ENCODE measurements at places on chromosomes 7 and 10.

GRCh38 chr7:101681170-101682007 is 52.3 kb upstream of the MYL10 start:
- no peak for DNase-seq

DNA sequence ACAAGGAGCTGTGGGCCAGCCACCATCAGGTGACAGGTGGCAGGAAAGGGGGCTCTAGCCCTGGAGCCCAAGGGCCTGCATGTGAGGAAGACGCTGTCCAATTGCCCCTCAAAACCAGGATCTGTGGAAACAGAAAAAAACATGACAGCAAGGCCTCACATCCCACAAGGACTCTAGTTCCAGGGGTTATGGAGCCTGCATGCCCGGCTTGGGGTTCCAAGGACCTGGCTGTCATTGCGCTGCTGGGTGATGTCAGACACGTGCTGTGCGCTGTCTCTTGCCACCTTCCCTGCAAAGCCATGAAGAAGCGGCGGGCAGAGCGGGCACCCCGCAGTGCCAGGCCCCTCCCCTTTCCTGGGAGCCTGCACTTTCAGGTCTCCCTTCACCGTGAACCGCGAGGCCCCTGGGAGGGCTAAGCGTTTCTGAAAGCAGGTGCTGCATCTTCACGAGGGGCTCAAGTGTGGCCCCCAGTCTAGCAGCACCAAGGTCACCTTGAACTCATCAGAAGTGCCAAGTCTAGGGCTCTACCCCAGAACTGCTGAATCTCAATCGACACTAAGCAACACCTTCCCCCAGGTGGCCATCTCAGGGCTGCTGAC is 15.1 kb upstream of the CRYGN start:
- no peak for DNase-seq

DNA sequence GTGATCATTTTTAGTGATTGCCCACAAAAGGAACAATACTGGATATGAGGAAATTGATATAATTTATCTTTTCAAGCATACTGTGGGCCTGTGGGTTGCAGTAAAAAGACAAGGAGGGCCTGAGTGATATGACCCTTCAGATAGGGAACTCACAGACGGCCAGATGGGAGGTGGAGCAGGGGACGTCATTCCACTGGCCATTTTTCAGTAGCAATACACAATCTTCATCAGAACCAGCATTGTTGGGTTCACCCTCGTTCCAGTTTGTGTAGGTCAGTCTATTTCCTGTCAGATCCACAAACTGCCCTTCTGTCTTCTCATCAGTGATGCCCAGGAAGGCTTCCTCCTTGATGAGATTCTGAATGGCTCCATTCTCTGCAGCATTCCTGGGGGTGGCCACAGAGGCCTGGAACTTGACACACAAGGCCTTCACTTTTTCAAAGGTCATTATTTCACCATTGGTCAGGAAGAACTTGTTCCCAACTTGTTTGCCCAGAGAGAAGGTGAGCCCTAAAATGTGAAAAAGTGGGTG is 4.5 kb downstream of the MBL2 start:
- DNase-seq, result no peak

DNA sequence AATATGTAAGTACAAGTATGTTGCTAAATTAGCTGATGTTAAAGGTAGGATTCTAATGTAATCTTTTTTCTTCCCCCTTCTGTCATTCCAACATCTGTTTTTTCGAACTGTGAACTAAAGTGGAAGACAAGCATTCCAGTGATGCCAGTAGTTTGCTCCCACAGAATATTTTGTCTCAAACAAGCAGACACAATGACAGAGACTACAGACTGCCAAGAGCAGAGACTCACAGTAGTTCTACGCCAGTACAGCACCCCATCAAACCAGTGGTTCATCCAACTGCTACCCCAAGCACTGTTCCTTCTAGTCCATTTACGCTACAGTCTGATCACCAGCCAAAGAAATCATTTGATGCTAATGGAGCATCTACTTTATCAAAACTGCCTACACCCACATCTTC is 62.7 kb downstream of the WAC start:
- DNase-seq, result no peak

- no peak for DNase-seq
Measured at GRCh38 chr7:77442636-77443035, 26.5 kb upstream of the GSAP start.

DNA sequence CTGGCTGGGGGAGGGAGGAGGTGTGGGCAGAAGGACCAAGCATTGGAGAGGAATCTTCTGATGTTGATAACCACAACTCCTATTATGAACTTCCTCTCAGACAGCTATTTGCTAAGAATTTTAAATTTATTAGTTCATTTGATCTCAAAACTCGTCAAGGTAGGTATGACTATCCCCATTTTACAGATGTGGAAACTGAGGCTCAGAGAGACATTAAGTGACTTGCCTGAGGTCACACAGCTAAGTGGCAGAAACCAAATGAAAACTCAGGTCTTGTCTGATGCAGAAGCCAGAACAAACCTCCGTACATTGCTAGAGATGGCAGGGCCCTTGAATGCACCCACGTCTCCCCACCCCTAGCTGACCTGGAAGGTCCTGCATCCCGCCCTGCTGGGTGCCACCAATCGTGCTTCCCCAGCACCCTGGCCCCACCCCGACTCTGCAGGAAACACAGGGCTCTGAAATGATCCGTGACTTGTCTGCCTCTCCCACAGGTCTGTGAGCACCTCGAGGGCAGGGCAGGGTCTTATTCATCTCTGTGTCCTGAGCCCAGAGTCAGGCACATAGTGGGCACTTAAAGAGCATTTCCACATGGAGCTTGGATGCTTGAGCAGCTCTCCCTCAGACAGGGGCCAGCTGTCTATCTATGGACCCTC is 5.6 kb upstream of the PALD1 start:
- DNase-seq, result no peak

DNA sequence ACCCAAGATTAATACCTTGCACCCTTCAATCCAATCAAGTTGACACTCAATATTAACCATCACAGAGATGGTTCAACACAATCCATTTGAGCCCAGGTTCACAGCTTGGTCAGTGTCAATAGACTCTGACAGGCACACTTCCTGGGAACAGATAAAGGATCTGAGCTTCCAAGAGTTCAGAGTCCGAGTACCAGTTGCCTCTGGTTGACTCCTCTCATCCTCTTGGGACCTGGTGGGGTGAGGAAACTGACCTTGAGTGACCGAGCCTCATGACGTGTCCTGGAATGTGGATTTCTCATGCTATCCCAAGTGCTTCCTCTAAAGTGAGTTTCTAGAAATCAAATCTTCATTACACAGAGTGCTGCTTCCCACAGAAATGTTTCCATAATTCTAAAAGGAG is 162.0 kb downstream of the CYP26A1 start:
- DNase-seq, result no peak

DNA sequence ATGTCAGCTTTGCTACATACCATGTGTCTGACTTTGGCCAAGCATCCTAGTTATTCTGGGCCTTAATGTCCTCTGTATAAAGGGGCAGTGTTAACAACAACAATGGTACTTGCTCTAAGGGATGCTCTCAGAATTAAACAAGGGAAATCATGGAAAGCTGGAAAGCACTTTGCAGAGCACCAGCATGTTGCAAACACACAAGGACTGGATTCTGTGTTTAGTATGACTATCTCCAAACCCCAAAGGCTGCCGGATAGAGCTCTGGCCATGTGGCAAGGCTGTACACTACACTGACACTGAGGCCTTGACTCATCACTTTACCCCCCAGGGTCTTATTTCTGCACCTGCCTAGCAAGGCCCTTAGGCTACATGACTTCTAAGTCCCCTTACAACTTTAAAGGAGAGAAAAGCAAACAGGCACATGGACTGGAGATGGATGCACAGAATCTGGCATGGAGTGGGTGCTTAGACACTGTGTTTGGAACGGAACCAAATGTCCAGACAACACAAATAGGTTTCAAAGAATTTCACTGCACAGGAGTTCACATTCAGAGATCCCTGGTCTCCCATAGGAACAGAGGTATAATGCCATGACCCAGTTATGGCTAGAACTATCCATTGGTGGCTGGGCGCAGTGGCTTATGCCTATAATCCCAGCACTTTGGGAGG is 74.6 kb downstream of the FAM13C start:
- DNase-seq, result no peak

- no peak for DNase-seq
Measured at GRCh38 chr10:71850021-71850742, 869 bp downstream of the PSAP start.

GRCh38 chr7:120227255-120227654 is 45.7 kb upstream of the KCND2 start:
- no peak for DNase-seq

DNA sequence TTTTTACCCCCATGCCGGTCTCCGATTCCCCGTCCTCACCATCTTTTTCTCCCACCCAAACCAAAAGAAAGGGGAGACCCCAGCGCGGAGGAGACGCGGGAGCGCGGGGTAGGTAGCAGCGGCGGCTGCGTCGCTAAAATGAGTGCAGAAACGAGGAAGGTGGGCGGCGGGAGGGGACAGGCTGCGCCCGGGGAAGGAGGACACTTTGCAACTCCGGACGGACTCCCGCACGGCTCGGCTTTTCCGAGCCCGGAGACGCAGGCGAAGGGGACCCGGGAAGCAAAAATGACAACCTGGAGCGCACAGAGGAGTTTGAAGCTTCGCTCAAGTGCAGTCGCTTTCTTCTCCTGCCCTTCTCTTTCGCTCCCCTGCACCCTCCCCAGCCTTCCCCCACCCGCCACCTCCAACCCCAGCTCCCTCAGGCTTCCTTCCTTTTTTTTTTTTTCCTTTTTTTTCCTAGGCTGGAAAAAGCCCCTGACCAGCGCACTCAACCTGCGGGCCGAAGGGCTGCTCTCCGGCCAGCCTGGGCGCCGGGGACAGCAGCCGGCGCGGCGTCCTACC is 453 bp downstream of the SFMBT2 start:
- no peak for DNase-seq

DNA sequence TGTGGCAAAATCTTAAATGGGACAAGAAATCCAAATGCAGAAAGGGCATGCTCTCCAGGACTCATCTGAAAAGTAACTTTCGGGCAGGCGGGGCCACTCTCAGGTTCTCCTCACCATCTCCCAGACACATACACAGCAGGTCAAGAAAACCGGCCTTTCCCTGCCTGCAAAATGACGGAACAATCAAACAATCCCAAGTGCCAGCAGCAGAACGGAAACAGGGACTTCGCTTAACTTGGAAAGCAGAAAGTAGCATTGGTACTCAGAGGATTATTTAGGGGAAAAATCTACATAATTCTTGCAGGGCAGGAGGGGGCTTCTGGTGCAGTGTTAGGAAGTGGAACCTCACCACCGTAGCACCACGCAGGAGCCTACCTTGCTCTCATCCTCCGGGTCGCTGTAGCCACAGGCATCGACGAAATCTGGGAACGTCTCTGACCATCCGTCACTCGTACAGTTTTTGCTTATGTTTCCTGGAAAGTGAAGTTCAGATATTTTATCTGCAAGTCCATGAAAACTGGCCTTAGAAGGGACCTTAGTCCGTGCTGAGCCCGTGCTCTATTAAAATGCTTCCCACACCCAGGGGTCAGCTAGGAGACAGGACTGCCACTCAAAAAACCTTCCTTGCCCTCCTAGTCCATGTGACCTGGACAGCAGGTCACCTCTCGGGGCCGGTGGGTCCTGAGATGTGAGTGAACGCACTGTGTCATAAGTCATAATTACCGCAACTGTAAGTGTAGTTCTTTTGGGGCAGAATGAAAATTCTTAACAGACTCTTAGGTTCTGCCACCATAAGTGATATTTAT is 41.1 kb downstream of the VIPR2 start:
- DNase-seq, result no peak

DNA sequence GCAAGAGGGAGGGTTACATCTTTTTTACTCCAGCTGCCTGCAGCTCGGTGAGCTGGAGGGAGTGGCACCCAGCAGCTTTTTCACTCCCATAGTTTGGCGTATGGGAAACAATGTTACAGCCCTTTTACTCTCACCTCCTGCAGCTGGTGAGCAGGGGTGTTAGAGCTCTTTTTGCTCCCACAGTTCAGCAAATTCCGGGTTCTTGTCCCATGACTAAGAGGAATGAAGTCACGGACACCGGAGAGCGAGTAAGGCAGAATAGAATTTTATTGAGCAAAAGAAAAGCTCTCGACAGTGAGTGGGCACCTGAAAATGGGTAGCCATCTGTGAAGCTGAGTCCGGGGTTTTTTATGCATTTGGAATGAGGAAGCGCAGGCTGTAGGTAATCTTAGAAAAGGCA is 446.6 kb downstream of the GFRA1 start:
- DNase-seq, result no peak

DNA sequence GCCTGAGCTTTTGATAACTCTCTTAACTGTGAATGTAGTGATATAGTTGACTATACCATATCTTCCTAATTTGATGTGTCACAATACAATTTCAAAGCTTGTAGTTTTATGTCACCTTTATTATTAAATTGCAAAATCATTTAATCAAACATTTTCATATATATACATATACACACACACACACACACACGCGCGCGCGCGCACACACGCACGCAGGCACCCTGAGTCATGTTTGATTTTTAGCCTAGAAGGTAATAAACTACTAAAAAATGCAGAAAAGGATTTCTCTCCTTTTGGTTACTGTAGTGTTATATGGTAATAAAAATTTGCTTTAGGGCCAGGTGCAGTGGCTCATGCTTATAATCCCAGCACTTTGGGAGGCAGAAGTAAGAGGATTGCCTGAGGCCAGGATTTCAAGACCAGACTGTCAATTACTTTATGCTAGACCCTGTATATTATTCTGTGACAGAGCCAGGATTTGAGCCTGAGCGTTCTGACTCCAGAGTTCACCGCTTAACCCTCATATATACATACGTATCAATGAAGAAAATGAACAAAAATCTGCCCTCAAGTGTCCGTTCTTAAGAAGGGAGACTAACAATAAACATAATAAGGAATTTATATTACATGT is 89.6 kb downstream of the PODXL start:
- DNase-seq, result no peak

DNA sequence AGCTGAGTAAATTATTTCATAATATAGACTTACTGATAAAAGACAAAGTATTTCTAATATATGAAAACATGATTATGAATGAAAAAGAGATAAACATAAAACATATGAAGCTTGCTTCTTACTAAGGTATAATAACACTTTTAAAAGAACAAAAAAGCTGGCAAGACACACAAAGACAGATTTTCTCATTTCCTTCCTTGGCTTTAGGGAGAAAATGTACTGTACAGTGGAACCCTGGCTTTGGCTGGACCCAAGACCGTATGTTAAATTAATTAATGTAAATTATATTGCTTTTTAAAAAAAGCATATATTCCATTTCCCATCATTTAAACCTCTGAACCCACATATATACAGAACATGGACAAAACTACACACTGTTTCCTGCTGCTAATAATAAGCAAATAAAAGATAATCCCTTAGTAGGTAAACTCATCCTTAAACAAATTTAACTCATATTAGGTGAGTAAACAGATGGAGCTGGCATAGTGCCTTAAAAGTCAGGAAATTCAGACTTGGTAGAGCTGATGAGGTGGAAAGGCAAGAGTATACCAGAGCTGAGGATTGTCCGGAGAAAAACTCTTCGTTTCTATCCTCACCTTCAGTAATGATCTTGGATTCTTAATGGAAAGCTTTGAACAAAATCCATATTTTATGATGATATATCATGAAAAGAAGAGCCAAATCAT is 1016.4 kb upstream of the KCND2 start:
- no peak for DNase-seq
